ENCODE measurements at places on chromosomes 12 and 14.

DNA sequence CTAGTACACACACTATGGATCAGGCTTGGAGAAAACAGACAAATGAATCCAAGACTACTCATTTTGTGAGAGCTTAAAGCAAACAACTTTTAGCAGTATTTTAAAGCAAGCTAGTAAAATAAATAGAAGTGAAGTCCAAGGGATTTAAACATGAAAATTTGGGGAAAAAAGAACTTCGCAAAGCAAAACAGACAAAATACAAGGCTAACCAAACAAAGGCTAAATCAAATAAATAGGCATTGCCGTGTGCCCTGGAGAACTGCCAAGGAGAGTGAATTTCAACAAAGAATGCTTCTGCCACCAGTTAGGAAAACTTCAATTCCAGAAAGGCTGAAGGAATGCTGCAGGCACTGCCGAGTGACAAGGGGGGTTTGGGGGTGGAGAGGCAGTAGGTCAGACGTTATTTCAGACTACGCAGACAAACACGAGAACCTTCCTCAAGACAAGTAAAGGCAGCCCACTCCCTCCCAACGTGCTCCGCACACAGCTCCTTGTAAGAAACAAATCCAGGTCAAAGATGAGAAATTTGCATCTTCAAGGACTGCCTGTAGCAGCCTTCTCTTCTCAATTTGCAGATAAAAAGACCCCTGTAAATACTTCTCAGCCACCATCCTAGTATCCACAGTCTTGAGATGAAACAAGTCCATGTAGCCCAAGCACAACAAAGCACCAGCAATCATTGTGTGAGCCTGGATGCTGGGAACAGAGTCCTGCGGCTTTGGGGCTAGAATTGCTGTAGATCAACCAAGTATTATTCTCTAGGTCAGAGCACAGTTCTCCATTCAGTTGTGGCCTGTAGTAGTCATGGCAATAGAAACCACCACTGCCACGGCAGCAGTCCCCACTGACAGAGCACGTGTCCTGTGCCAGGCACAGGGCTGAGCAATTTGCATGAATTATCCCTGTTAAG, 43.3 kb downstream of the EFCAB11 start:
- DNase-seq: no peak

DNA sequence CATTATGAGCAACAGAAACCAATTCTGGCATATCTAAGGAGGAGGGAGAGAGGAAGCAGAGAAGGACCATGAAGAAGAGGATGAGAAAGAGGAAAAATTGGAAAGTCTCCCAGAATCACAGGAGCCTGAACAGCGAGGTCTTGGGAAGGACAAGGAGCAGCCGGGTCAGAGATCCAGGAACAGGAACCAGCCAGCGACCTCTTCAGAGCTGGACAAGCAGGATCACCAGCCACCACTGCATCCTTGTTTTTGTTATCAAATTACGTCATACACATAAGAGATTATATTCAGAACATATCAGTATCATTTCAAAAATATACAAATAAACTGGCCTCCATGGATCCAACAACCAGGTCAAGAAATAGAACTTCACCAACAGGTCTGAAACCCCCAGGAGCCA, 22.1 kb upstream of the BDKRB2 start:
- no peak for DNase-seq

DNA sequence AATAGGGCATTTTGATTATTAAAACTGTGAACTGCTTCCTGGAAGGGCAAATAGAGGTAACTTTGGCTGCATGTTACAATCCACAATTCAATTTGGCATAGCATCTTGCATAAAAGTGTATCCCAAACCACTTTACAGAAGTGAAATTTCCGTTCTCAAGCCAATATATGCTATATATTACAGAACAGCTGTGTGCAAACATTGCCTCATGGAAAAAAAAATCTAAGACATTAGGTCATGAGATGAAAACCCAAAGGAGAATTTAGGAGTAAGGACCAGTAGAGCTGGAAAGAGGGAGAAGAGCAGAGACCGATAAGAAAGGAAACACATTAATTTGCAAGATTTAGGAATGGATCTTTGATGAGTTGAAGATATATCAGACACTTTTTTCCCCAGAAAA, 239.2 kb downstream of the PAX9 start:
- DNase-seq: no peak

GRCh38 chr12:70664465-70664881, 27.2 kb upstream of the PTPRB start:
- DNase-seq: no peak

All from RCC 7860 (cell line).